A549 treated with ZK216348 at 1 μM for 4 hours (cell line): ENCODE measurements at places on chromosomes 11 and 22. TPM values are rescaled to one million over a fixed set of nuclear protein-coding genes. Genes with fewer than 3 reads are reported as not detected.

NPAS4 gene
- total RNA-seq: not detected in 5 replicates

MPZL2 gene
- 0.08 to 0.24 TPM (median 0.20 TPM) in 3 of 5 replicates, not detected in the others for total RNA-seq

CHST1 gene
- total RNA-seq: 1.3 to 1.9 TPM (median 1.6 TPM) in 5 replicates

TBX10 gene
- not detected in 5 replicates for total RNA-seq

BAIAP2L2 gene
- total RNA-seq: 4.8 to 7.5 TPM (median 5.9 TPM) in 5 replicates

SLC22A8 gene
- total RNA-seq: not detected in 5 replicates
